ENCODE measurements at places on chromosomes 1 and 21.

- no peak for DNase-seq
Observed at GRCh38 chr1:55848906-55849305, 633.7 kb upstream of the USP24 start.

DNA sequence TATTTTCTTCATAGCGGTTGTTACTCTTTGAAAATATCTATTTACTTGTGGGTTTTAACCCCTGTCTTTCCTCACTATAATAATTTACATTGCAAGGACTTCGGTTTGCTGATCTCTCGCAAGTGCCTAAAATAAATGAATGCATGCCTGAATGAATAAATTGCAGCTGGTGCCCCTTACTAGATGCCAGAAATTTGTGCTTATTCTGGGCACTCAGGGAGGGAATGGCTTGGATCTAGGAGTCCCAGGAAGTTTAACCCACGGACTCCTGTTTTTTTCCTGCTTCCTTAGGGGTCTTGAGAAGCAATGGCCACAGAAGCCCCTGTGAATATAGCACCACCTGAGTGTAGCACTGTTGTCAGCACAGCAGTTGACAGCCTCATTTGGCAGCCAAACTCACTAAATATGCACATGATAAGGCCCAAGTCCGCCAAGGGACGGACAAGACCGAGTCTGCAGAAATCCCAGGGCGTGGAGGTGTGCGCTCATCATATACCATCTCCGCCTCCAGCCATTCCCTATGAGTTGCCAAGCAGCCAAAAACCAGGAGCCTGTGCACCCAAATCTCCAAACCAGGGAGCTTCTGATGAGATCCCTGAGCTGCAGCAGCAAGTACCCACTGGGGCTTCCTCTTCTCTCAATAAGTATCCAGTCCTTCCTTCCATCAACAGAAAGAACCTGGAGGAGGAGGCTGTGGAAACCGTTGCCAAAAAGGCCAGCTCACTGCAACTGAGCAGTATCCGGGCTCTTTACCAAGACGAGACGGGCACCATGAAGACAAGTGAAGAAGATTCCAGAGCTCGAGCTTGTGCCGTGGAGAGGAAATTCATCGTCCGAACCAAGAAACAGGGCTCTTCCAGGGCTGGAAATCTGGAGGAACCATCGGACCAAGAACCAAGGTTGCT, 4.2 kb upstream of the PLA2G2C start:
- DNase-seq = no peak

DNA sequence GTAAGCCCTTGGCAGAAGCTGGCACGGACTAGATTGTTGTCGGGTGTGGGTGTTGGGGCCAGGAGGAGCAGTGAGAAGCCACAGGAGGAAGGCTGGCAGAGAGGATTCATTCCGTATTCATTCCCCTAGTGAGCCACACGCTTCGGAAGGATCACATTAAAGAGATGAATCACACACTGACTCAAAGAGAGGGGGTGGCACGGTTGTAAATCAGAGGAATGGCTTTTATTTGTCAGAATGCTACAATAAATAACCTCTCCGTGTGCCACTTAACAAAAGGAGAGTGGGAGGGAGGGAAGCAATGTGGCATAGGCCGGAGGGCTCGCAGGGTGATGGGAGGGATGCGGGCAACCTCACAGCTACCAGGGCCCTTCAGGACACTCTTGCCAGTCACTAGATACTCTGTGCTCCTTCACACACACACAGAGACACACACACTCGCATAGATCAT, 135.5 kb downstream of the HIVEP3 start:
- peak; percentile 19 for DNase-seq

DNA sequence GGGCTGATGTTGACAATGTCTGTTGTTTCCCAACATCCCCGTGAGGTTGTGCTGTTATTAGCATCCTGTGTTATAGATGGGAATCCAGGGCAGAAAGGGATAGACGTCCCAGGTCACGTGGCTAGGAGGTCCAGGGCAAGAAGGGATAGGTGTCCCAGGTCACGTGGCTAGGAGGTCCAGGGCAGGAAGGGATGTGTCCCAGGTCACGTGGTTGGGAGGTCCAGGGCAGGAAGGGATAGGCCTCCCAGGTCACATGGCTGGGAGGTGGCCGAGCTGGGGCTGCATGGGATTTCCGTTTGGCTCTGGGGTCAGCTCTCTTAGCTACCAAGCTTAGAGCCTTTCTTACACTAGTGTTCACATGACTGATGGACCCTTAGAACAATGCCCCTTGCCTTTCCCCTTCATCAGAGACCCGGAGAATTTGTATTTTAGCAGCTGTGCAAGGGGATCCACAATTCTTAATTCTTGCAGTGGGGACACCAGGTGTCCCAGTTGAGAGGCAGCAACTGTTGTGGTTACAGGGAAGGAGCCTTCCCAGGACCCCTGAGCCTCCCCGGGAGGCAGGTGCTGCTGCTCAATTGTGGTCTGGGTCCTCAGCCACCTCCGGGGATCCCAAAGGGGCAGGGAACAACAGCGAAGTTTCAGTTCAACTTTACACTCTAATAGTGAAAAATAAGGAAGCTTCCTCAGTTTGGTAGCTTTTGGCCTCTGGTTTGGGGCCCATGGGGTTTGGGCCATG, 69.2 kb downstream of the UMODL1 start:
- DNase-seq = no peak

GRCh38 chr1:29318724-29319123, 82.4 kb downstream of the PTPRU start:
- DNase-seq = no peak

- peak; percentile 64 for DNase-seq
Observed at GRCh38 chr1:145858238-145858900, 512 bp downstream of the PIAS3 start.

DNA sequence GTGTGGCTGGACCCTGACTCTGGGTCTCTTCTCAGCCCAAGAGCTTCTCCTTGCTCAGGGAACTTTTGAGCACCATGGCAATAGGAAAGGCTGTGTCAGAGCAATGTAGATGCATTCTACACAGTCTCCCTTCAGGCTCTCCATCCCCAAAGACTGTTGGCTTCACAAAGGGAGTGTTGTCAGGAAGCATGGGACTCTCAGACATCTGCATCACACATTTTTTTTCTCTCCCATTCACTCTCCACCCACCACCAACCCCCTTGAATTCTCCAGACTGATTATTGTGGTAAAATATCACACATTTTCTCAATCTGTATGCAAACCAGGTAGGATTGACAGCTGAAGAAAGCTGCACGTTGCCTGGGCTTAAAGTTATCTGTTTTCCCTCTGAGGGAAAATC, 105.4 kb upstream of the WARS2 start:
- DNase-seq = no peak

DNA sequence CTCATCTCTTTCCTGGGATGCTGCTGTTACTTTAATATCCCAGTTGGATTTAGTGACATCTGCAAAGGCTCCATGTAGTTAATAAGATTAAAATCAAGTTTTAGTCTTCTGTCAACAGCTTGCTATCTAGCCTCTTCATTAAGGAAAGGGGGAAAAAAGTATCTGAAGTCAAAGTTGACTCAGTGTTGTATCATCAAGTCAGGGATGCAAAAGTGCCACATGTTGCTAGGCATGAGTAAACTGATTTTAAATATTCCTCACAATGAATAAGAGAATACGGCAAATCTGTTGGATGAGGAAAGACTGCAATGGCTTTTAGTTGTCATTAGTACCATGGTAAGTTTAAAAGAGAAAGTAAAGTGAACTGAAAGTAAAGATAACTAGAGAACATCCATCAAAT, 383.2 kb upstream of the ZRANB2 start:
- DNase-seq = no peak

DNA sequence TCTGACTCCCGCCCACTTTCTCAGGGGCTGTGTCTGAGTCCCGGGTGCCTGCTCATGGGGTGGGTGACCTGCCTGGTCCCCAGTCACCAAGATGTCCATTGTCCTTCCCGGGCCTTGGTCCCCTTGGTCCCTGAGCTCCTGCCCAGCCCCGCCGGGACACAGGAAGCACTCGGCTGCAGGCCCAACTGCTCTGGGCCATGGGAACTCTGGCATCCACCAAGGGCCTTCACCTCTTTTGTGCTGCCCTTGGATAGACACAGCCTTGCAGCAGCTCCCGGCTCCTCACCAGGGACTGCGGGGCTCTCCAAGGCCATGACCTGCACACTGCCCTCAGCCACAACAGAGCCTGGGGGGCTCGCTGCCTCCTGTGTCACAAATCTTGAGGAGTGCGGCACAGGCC, 22.1 kb upstream of the MX1 start:
- no peak for DNase-seq

DNA sequence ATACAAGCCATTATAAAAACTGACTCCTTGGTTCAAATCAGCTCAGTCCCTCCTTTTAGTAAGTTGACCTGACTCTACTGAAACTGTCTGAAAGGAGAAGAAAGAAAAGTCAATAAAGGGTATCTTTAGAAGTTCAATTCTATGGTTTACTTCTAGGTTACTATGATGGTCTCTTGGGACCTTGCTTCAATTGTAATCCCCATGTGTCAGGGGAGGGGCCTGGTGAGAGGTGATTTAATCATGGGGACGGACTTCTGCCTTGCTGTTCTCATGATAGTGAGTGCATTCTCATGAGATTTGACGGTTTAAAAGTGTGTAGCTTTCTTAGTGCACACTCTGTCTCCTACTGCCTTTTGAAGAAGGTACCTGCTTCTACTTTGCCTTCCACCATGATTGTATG, 31.7 kb upstream of the FNBP1L start:
- DNase-seq = no peak

DNA sequence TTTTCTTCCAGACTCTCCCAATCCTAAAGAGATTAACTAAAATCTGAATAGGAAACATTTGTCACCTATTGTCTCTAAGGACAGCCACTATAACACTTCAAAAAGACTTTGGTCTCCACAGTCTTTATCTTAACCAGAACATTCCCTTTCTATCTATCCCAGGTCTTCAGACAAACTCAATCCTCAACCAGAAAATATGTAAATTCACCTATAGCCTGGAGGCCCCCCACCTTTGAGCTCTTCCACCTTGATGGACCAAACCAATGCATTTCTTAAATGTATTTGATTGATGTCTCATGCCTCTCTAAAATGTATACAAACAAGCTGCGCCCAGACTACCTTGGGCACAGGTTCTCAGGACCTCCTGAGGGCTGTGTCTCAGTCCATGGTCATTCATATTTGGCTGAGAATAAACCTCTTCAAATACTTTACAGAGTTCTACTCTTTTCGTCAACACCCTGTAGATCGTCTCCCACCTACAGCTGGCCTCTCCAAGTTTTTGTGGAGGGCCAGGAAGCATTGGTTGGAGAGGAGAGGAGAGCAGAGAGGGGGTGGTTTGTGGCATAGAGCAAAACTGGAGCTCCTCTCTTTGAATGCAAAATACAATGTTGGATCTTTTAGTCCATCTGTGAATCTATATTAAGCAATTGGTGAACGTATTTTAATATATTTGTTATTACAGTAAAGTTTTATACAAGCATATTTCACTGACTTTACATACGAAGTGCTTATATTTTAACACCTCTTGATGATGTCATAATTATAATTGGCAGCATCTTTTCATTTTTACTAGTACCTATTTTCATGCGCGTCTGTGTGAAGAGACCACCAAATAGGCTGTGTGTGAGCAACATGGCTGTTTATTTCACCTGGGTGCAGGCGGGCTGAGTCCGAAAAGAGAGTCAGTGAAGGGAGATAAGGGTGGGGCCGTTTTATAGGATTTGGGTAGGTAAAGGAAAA, 230.7 kb upstream of the DUSP10 start:
- DNase-seq = no peak

DNA sequence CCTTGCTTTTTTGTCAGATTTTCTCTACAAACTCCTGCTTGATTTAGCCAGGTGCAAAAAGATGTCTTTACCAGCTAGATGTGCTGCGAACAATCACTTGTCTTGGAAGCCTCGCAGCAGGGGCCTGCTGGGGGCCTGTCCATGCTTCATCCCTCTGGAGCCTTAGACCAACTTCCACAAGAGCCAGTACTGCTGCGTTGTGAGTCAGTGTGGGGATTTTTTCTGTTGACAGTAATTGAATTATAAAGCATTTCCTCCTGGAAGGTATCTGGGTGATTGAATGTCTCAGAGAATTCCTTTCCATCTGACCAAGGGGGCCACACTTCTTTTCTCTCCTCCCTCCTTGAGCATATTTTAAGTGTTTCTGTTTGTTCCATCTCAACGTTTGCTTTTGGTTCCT, 40.4 kb upstream of the LDLRAP1 start:
- DNase-seq = no peak

DNA sequence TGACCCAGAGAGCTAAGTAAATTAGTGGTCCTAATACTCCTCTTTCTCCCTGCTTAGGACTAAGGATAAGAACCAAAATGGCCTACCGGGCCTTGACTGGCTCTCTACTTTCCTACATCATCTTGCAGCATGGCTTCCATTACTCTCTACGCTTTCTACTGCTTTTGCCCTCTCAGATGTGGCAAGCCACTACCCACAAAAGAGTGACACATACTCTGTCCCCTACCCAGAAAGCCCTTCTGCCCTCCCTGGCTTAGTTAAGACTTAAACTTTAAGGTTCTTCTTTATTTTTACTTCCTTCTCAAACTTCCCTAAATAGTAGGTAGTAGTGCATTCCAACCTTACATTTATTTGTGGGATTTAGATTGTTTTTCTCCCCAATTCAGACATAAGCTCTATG, 228.1 kb downstream of the TPR start:
- DNase-seq = peak; percentile 1

DNA sequence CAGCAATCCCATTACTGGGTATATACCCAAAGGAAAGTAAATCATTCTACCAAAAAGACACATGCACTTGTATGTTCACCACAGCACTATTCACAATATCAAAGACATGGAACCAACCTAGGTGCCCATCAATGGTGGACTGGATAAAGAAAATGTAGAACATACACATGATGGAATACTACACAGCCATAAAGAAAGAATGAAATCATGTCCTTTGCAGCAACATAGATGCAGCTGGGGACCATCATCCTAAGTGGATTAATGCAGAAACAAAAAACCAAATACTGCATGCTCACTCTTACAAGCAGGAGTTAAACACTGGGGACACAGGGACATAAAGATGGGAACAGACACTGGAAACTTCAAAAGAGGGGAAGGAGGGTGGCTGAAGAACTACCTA, 8.7 kb downstream of the ANP32E start:
- DNase-seq = no peak

- DNase-seq = no peak
Observed at GRCh38 chr1:188129856-188130838, 1301.4 kb downstream of the PLA2G4A start.

All from CD4-positive, alpha-beta T cell treated with Interferon gamma for 1 hour (primary cell).